ENCODE measurements at places on chromosomes 4 and X.

GRCh38 chrX:39367416-39367815, 566.2 kb downstream of the MID1IP1 start:
- no peak for DNase-seq

DNA sequence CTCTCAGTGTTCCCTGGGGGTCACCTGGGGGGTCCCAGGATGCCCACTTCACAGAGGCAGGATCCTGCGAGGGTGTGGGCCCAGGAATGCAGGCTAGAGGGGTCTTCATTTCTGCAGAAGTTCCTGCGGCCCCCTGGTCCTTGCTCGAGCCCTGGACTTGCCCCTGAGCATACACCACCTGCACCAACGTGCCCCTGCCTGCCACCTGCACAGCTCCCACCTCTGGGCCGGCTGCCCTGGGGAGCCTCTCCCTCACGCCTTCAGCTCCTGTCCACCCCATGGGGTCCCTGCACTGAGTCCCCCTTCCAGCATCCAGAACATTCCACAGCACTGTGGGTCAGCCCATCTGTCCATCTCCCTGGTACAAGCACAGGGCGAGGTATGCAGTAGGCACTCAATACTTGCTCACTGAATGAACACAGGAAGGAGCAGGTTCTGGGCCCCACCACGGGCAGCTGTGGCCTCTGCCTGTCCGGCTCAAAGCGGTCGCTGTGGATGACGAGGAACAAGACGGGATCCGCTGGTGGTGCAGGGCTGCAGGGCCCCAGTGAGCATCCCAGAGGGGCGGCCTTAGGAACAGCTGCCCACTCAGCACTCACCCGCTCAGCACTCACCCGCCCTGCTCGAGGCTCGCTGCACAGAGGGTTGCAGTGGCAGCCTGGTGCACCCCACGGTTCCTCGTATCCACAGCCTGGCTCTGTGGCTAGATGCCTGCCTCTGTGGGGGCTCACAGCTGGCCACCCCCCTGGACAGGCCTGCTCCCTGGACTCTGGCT, 70.5 kb upstream of the MXD4 start:
- DNase-seq: no peak

DNA sequence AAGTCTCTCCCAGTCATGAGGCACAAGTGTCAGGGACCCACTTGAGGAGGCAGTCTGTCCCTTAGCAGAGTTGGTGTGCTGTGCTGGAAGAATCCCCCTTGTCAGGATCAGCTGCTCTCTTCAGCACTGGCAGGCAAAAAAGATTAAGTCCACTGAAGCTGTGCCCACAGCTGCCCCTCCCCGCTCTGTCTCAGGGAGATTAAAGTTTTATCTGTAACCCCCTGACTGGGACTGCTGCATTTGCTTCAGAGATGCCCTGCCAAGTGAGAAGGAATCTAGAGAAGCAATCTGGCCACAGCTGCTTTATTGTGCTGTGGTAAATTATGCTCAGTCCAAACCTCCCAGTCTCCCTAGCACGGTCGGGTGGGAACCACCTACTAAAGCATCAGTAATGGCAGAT, 37.4 kb upstream of the HEPH start:
- no peak for DNase-seq

GRCh38 chrX:54786967-54787366, 11.1 kb downstream of the ITIH6 start:
- DNase-seq: no peak

- DNase-seq: no peak
Measured at GRCh38 chr4:142386856-142387255, 459.2 kb downstream of the INPP4B start.
